Mucosa of gallbladder (tissue), 1 donor: ENCODE measurements at places on chromosomes 6 and 20. TPM values are rescaled to one million over a fixed set of nuclear protein-coding genes. Genes with fewer than 3 reads are reported as not detected.
A peak's percentile ranks its signal among the peaks of the same experiment; 100 is the strongest.

GRCh38 chr6:157693867-157694266 lies 129.2 kb upstream of the SNX9 start:
- no peak for DNase-seq

- no peak for DNase-seq
Measured at GRCh38 chr6:49339096-49339495, 124.0 kb downstream of the MMUT start.

Gene APOM
- 2.2 TPM for total RNA-seq

- DNase-seq = peak; percentile 67
Measured at GRCh38 chr6:35048631-35049083, 92.5 kb downstream of the TCP11 start.

- DNase-seq = no peak
Measured at GRCh38 chr6:155378276-155378675, 64.0 kb upstream of the TFB1M start.

DNA sequence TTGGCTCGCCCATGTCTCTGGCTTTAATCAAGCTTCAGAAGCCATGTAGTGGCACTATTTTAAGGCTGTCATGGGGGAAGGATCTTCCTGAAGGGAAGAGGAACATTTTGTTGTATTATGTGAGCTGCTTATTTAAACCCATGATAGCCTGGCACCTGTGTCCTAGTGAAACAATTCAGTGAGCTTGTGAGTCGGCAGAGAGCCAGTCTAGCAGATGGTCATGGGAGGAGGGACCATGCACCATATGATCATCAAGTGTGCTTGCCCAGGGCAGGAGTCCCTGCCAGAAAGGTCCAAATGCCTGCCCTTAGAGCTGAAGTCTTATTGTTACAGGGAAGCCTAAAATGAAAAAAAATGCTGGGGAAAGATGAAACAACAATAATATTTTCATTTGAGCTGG lies 132.9 kb downstream of the PRDM13 start:
- no peak for DNase-seq

GRCh38 chr6:117951783-117952182 lies 44.7 kb downstream of the SLC35F1 start:
- no peak for DNase-seq

GRCh38 chr20:23225407-23226060 lies 125.1 kb upstream of the NXT1 start:
- DNase-seq = peak; percentile 75

DNA sequence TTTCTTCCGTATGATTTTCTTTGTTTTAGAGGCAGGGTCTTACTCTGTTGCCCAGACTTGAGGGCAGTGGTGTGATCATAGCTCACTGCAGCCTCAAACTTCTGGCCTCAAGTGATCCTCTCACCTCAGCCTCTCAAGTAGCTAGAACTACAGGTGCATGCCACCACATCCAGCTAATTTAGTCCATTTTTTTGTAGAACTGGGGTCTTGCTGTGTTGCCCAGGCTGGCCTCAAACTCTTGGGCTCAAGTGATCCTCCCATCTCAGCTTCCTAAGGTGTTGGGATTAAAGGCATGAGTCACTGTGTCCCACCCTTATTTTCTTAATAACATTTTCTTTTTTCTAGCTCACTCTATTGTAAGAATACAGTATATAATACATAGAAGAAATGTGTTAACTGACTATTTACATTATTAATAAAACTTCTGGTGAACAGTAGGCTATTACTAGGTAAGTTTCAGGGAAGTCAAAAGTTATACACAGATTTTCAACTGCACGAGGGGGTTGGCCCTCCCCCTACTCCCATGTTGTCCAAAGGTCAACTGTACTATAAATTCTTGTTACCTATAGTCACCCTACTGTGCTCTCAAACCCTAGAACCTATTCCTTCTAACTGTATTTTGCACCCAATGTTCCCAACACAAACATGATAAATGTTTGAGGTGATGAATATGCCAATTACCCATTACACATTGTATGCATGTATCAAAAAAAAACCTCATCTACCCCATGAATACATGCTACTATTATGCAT lies 56.3 kb downstream of the PXDC1 start:
- DNase-seq = no peak

Gene MYH7B
- total RNA-seq = 1.4 TPM

GRCh38 chr20:6765469-6766058 lies 1.9 kb upstream of the BMP2 start:
- DNase-seq = no peak

- DNase-seq = no peak
Measured at GRCh38 chr20:53513168-53513488, 80.5 kb downstream of the ZNF217 start.

GRCh38 chr6:125587666-125588632 lies 161.5 kb upstream of the HEY2 start:
- DNase-seq = no peak

DNA sequence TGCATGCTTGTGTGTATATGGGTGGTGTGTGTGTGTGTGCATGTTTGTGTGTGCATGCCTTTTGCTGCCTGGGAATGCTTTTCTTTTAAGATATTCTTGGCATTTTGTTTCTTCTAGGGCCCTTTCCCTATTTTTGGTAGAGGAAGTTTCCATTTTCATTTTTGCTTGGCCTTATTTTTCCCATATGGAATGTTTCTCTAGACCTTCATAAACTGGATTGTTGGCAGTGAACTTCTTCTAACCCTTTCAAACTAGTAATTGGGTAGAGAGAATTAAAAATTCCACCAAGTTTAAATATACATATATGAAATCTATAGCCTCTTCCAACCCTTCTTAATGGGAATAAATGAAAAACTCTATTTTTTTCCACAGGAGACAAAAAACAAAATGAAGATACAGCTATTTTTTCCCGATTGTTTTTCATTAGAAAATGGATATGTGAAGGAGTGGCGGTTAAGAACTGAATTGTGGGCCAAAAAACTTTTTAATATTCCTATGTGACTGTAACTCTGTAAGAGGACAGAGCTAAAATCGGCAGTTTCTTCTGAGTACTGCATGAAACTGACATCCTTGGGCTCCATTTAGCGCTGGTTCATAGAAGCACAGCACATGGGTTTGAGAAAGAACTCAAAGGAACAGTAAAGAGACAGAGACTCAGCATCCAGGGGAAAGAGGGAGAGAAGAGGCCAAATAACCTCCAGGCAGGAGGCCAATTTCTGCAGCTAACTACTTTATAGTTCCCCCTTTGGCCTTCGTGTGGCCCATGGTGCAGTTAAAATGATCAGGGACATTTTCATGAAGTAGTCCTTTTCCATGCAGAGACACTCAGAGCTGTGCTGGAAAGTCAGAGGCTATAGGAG lies 102.1 kb downstream of the TMEM170B start:
- DNase-seq = no peak

GRCh38 chr6:18235524-18235923 lies 28.8 kb downstream of the DEK start:
- no peak for DNase-seq

GRCh38 chr6:129134535-129134934 lies 251.6 kb downstream of the LAMA2 start:
- no peak for DNase-seq

Gene PSORS1C2
- total RNA-seq = not detected

DNA sequence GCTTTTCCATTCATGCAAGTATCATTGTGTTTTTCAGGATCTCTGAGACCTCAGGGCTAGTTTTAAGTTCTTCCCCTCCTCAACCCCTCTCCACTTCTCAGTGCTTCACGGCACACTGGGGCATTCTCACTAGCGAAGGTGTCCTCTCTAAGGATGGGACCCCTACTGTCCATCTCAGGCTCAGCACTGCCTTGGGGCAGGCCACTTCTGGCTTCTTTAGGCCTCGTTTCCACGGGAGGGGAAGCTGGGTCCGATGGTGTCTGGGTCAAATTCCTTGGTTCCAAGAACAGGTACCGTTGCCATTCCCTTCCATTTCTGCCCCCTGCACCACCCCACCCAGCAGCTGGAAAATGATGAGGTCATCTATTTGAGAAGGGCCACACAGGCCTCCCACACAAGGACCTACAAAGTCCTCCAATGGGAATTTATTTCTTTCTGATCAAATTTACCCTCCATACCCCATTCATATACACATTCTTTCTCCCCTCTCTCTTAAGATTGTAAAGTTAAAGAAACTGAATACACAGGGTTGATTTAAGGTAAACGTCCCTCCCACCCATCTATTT lies 17.2 kb downstream of the GNAS start:
- no peak for DNase-seq

GRCh38 chr6:150159757-150160156 lies 16.9 kb downstream of the PPP1R14C start:
- DNase-seq = no peak

Gene PHACTR1
- total RNA-seq = 14.6 TPM

GRCh38 chr6:56204134-56204533 lies 43.2 kb downstream of the COL21A1 start:
- DNase-seq = no peak

Gene TASP1
- 11.8 TPM for total RNA-seq

DNA sequence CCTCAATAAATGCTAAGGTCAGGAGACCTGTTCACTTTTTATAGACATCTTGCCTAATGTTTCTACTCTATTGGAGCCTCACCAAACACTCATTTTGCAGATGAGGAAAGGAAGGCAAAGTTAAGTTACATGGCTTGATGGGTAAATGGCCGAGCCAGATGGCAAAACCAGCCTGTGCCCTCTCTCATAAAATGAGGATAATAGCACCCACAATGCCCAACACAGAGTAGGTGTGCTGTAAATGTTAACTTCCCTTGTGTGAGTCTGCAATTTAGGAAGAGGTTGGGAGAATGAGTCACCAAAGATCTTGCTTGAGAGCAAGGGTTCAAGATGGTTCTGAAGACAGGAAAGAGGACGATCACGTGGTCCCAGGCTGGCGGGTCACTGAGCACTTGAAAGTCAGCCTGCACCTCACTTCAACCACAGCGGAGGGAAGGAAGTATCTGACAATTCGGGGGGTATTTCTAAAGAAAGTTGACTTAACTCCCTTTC lies 3.3 kb downstream of the KCNK5 start:
- no peak for DNase-seq

GRCh38 chr6:40376113-40376650 lies 211.0 kb downstream of the LRFN2 start:
- DNase-seq = no peak

GRCh38 chr6:132749111-132749510 lies 8.6 kb downstream of the VNN2 start:
- no peak for DNase-seq

GRCh38 chr6:19210849-19211590 lies 626.1 kb upstream of the ID4 start:
- no peak for DNase-seq

DNA sequence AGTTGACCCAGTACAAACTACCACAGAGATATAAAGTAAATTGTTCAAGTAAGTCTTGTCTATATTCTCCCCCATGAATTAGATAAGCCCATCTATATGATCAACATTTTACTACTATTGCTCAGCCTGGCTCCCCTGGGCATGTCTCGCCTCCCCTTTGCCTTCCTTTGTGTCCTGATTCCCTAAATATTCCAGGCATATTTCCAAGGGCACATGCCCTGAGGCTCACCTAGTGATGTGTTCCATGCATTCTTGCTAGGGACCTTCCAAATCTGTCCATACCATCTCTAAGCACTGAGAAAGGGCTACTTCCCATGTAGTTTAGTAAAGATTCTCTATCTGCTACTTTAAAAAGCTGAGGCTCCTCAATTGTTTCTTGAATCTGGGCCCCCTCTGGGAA lies 309.5 kb upstream of the PRND start:
- DNase-seq = no peak

DNA sequence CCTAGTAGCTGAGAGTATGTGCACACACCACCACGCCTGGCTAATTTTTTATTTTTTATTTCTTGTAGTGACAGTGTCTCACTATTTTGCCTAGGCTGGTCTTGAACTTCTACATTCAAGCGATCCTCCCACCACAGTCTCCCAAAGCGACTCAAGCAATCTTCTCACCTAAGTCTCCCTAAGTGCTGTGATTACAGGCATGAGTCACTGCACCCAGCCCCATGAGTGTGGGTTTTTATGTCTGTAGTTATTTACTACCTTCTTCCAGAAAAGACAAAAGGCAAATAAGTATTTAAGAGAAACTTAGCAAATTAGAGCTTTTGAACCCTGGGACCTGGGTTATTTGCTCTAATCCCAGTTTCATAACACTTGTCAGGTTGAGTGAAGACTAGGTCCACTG lies 92.3 kb upstream of the HCRTR2 start:
- DNase-seq = no peak

DNA sequence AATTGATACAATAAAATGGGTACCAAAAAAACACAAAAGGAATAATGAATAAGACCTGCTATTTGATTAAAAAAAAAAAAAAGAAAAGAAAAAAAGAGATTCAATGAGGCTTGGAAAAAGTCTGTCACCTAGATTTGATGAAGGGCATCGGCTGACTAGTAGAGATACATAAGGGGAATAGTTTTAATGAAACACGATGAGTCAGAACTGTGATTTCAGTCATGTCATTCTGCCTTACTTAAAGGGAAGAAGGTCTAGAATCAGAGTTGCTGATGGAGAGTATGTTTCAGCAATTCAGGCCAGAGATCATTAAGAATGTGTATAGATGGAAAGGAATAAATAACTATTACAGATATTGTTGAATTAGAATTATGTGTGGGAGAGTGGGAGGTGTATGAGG lies 565.9 kb upstream of the RNF217 start:
- no peak for DNase-seq

Gene MAP1LC3A
- 94.4 TPM for total RNA-seq

GRCh38 chr6:72792692-72793091 lies 170.8 kb downstream of the KCNQ5 start:
- no peak for DNase-seq

- DNase-seq = no peak
Measured at GRCh38 chr6:160462551-160463109, 114.5 kb downstream of the SLC22A3 start.

Gene EPB41L1
- 136 TPM for total RNA-seq

DNA sequence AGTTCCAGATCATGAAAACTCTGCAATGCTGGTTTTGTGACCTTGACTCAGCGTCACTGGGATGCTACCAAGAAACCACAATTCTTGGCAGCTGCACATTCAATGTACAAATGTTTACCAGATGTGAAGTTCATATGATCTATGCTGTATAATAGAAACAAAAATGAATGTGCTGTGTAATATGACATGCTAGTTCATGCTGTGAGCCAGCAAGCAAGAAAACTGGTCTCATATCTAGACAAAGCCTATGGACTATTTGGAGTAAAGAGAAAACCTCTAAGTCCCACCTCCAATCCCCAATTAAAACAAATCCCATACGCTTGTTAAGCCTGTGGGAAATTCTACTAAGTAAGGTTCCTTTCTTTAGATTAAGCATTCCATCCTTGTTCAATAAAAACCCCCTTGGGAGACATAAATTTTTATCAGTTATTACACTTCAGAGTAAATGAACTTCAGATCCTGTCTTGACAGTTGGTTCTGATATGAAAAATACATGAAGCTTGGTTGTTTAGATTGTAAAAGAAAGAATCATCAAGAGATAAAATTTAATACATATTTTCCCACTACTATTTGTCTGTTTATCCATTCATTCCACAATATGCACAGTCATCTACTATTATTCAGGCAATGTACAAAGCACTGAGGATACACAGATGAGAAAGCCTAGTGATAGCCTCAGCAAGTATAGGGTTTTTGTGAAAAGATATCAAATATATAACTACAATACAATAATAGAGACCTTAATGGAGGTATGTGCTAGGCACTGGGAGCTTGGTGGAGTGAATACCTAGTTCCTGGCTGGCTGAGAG lies 20.1 kb downstream of the COL21A1 start:
- no peak for DNase-seq

GRCh38 chr6:148851683-148852556 lies 105.1 kb downstream of the UST start:
- DNase-seq = no peak
